ENCODE measurements at places on chromosomes 6 and 20.

GRCh38 chr6:170187669-170188566 lies 103.0 kb downstream of the DLL1 start:
- no peak for DNase-seq

GRCh38 chr20:24958506-24959385 lies 9.7 kb downstream of the CST7 start:
- no peak for DNase-seq

DNA sequence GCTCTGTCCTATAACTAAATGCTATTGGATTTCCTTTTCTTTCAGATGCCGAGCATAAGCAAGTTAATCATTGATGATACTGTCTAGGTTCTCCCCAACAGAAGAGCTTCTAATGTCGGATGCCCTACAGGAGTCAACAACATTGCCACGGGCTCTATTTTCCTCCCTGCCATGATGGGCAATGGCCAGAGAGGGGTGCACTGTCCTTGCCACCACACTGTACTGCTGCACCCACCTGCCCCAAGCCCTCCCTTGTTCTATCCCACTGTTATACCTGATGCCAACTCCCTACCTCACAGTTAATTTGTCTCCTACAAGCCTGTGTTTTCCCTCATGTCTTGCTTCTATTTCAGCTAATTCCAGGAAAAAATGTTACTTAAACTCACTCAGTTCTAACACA lies 773.6 kb upstream of the CHD6 start:
- no peak for DNase-seq

- DNase-seq, result no peak
Observed at GRCh38 chr6:78770765-78771164, 96.6 kb upstream of the IRAK1BP1 start.

- DNase-seq, result no peak
Observed at GRCh38 chr6:149717255-149717587, 680 bp downstream of the LATS1 start.

DNA sequence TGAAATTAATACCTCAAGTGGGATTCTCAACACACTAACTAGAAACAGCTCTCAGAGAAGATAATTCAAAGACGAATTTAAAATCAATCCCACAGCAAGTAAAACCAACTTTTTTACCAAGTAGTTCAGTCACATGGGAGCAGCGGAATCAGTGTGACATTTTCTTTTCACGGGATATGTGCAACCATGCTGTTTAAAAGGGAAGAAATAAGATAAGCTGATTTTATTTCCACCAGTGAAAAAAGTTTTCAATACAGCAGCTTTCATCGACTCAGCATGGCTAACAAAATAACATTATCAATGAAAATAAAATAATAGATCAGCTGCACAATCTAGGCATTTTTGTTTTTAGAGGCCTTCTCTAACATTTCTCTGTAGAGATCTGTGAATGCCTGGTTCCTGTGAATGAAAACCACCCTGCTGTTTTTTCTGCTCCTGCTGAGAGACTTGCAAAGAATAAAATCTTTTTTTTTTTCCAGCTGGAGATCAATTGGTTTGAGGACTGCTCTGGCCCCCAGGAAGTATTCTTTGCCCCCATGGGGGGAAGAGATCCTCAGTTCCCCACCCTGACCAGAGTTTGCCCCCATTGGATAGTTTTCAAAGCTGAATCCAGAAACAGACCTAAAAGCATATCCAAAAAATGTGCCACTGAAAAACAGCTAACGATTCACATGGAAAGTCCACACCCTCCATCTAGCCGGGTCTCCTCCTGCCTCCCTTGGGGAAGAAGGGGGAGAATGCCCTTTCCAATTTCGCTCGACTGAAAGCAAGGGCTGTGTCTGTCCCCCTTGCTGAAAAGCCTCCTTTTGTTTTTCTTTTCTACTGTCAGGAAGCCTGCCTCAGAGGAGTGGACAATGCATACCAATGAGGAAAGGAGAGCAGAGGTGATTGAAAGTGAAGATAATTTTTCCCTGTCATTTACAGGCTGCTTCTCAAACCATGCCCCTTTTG lies 317.6 kb downstream of the PRKN start:
- no peak for DNase-seq

- DNase-seq, result peak; percentile 62
Observed at GRCh38 chr6:39791850-39792539, at the start of gene DAAM2. DAAM2 (plus strand) TSS chr6:39792376; CDS start chr6:39856303, 63,927 bp downstream.

DNA sequence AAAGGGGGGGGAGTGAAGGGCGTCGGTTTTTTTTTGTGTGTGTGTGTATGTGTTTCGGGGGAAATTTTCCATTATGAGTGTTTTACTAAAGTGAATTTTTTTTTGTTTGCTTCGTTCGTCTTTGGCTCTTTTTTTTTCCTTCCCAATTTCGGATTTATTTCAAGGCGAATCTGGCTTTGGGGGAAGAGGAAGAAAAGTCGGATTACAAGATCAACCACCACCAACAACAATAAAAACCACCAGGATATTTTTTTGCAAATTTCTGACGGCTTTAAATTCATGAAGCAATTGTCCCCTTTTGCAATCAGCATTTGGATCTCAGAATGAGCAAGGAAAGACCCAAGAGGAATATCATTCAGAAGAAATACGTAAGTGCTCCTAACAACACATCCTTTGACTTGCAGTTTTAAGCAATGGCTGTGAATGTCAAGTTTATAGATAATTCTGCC lies 372 bp downstream of the JARID2 start:
- DNase-seq, result no peak

GRCh38 chr20:50019466-50020256 lies 36.9 kb downstream of the SNAI1 start:
- DNase-seq, result peak; percentile 29

- DNase-seq, result no peak
Observed at GRCh38 chr20:3933218-3933617, 44.0 kb downstream of the PANK2 start.

GRCh38 chr6:40804905-40805304 lies 217.7 kb upstream of the LRFN2 start:
- no peak for DNase-seq

DNA sequence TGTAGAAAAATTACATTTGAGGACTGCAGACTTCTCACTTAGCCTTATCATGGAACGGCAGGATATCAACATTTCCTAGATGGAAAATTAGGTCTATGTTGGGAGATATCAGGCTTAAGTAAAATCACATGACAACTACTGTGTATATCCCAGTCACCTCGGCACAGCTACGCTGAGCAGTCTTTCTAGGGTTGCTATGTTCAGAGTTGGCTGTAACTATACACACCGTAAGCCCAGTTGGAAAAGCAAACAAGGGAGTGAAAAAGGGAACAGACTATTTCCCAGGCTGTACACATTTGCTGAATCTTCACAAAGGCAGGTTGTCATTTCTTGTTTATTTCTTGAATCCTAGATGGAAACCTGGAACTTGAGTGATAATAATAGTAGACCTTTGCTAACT lies 80.7 kb upstream of the PTPRK start:
- no peak for DNase-seq

All from heart right ventricle (tissue), 16 donors.